ENCODE measurements at places on chromosomes 5 and 9.

DNA sequence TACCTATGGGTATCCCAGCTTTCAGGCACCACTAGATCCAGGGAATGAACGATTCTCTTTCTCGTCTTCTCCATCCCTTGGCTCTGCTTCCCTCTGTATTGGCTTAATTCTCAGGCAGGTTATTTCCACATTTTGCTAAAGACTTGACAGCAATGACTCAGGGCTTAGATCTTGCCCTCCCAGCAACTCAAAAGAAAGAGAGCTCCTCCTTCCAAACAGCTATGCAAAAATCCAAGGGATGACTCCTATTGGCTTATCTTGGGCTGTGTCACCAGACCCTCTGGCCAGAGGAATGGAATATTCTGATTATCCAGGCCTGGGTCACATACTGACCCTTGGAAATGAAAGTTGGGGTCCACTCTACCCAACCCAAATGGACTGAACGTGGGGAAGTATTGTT is 270.2 kb downstream of the NTRK2 start:
- no peak for DNase-seq

- no peak for DNase-seq
Observed at GRCh38 chr5:56367748-56368147, 134.6 kb upstream of the ANKRD55 start.

GRCh38 chr9:706073-706472 is 135.4 kb upstream of the DMRT1 start:
- DNase-seq: no peak

- no peak for DNase-seq
Observed at GRCh38 chr9:115200711-115201505, 83.0 kb upstream of the TNC start.

- DNase-seq: no peak
Observed at GRCh38 chr9:27614551-27614950, 41.3 kb upstream of the C9orf72 start.

DNA sequence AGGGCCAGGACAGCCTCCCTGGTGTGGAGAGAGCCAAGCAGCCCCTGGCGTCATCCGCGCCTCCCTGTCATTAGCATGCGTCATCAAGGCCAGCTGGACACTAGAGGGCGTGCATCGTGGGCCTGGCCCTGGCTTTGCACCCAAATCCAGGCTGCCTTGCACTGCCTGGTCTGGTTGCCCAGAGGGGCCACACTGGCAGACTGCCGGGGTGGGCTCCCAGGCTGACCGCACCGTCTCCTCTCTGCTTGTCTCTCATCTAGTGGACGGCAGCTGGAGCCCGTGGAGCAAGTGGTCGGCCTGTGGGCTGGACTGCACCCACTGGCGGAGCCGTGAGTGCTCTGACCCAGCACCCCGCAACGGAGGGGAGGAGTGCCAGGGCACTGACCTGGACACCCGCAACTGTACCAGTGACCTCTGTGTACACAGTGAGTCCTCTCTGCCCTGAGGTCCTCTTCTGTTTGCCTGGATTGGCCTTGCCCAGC is 29.0 kb downstream of the HK3 start:
- DNase-seq: no peak

- no peak for DNase-seq
Observed at GRCh38 chr9:133533857-133534256, 647 bp upstream of the ADAMTSL2 start.

Measured in stimulated activated CD4-positive, alpha-beta T cell treated with anti-CD3 and anti-CD28 coated beads, Interleukin-2, amount 100 ng/mL, for 24 hours (primary cell).